ENCODE measurements at places on chromosomes 12 and 14. TPM values are rescaled to one million over a fixed set of nuclear protein-coding genes. Genes with fewer than 3 reads are reported as not detected.

KCNH3 gene
- total RNA-seq, result 5.4 TPM

DNA sequence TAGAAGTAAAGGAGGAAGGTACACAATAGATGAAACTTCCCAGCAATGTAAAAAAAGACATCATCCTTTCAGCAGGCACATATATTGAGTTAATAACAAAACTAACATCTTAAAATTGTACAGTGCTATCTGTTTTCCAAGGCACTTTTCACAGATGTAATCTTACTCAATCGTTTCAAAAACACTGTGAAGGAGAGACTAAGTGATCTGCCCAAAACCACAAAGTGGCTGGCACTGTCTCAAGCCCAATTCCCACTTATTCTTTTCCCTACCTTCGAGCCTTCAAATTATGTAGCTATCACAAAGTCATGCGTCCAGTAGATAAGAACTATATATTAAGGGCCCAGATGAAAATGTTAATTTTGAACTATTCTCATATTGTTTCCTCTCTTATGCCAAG, 193.6 kb upstream of the RASSF8 start:
- peak; percentile 38 for DNase-seq

DNA sequence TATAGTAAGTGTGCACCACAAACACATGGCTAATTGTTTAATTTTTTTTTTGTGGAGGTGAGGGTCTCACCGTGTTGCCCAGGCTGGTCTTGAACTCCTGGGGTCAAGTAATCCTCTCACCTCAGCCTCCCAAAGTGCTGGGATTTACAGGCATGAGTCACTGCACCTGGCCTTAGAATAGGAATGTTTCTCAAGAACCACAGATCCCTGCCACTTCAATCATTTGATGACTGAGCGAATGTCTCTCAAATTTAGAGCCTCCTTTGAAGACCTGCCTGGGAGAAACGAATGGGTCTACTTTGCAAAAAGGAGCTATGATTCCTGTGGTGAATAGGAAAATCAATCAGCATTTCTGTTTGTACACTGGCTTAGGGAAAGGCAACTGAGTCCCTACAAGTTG, 33.5 kb upstream of the CHST11 start:
- DNase-seq, result no peak

DNA sequence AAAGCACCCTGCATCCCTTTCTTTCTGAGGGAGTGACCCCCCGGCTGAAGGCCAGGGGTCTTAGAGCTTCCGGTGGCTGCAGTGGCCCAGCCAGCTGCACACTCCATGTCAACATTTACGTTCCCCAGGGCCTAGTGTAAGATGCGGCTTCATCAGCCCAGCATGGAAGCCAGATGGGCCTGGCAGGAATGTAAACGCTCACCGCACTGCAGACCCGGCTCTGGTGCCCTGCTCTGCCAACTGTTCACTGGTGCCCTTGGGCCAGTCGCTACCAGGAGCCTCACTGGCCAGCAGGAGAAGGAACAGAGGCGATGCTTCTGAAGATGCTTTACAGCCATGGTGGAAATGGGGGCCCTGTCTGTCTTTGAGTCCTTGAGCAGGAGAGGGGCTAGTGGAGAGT, 8.6 kb upstream of the TMEM119 start:
- DNase-seq, result no peak

SPTB gene
- 2.0 TPM for total RNA-seq

SMIM10L1 gene
- 5.2 TPM for total RNA-seq

DNA sequence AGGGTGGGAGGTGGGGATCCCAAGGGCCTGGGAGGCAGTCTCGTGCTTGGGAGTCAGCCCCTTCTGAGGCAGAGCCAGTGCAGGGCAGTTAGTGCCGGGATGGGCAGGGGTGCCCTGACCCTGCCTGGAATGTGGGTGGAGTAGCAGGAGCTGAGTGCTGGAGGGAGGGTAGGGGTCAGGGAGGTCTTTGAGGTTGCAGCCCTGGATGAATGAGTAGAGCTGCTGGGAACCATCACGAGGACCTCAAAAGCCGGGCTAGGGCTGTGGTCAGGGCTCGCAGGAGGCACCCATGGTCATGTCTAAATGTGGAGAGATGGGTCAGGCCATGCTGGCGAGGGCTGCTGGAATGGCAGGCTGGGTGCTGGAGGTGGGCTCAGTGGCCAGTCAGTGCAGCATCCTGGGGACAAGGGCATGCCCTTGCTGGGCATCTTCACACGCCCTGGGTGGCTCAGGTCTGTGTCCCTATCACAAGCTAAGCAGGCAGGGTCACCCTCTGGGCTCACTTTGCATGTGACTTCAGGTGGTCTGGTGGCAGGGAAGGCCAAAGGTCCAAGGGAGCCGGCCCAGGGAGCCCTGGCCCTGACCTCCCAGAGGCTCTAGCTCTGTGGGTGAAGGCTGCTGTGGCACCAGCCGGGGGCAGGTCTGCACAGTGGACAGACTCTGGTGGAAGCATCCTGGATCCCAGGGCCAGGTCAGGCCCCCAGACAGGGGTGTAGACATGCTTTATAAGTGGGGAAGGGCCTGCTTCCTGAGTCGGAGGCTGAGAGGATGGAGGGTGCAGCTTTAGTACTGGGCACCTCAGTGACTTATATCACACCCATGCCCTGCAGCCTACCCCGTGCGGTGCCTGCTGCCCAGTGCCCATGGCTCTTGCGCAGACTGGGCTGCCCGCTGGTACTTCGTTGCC, 24.5 kb downstream of the PAPLN start:
- DNase-seq, result no peak

GLIPR1L1 gene
- total RNA-seq, result not detected

- no peak for DNase-seq
Observed at GRCh38 chr12:10167599-10167998, 4.3 kb downstream of the OLR1 start.

TMPRSS12 gene
- not detected for total RNA-seq

GRCh38 chr14:89866458-89866857, 88.1 kb downstream of the EFCAB11 start:
- DNase-seq, result no peak

- DNase-seq, result peak; percentile 58
Observed at GRCh38 chr12:78698747-78699146, 165.8 kb upstream of the SYT1 start.

DNA sequence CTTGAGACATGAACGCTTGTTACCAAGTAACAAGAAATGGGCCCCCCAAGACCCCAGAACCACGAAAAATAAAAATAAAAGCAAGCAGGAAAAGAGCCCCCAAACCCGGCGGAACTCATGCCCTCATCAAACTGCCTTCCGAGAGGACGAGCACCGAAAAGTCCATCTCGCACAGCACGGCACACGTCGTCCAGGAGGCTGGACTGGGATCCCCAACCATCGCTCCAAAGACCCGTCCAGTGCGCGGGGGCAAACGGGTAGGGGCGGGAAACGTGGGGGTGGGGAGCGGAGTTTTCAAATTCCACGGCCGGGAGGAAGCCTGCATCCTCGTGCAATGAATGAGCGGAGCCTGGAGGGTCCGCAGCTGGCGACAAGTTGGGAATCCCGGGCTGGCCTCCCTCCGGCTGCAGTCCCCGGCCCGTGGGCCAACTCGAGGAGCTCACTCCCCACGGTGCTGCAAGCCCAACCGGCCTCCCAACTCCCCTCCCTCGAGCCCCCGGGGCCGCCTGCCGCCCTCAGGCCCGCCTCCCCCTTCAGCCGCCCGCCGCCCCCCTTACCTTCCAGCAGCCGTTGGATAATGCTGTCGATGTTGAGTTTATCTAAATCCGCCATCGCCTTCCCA, 484 bp downstream of the PPP1CC start:
- no peak for DNase-seq

DNA sequence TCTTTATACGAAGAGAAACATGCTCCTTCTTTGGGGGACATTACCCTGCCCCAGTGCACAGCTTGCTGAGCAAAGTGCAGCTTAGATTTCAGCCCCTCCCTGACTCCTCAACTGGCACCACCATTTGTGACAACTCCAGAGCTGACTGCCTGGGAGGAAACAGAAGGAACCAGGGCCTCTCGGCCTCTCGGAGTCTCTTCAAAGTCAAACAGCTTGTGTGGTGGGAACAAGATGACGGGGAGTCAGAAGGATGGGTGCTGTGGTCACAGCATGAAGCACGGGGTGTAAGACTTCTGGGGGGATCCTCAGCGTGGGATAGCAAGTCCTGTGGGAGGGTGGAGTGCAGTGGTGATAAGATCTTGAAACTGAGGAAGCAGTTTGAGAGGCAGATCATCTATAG, 123.5 kb upstream of the BCL2L14 start:
- no peak for DNase-seq

DNA sequence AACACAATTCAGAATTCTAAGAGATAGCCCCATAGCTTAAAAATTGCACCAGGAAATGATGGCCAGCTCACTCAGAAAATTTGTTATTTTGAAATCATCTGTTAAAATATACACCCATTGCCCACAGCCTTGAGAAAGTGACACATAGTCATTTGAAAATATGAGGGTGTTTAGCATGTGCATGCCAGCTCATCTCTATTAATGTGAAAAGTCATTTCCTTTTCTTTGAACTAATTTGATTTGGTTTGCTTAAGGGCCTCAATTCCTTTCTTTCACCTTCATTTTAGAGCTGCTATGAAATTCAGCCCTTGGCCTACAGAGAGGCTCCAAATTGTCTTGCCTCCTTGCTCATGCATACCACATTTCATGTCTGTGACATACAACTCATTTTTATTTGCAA, 241.4 kb downstream of the PHLDA1 start:
- DNase-seq, result peak; percentile 42

DNA sequence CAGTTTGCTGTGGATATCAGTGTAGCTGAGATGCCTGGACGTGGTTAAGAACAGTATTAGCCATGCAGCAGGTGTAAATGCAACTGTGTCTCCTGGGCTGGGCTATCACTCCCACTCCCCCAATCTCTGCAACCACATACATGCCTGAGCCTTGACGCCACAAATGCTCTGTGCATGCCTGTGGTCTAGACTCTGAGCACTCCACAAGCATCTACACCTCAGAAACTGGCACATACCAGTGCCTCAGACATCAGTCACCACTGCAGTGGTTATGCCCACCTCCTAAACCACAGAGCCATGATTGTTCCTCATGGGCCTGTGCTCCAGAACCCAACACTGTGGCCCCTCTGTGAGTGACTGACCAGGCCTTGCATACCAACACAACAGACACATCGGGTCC, 226.8 kb upstream of the ALG10 start:
- DNase-seq, result peak; percentile 48

DNA sequence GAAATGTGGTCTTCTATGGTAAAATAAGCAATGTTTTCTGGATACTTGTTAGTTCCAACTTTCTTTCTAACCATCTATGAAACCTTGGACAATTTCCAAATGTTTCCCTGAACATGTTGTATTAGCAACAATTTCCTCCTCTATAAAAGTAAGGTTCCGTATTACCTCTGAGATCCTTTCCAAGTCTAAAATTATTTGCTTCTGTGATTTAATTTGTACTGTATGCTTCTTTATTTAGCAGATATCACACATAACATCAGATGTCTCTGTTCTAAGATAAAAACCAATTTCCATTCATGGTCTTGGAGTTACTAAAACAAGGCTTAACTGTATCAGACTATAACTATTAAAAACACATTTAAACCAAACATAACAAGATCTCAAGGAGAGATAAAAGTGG, 177.2 kb downstream of the FOXA1 start:
- DNase-seq, result no peak

DNA sequence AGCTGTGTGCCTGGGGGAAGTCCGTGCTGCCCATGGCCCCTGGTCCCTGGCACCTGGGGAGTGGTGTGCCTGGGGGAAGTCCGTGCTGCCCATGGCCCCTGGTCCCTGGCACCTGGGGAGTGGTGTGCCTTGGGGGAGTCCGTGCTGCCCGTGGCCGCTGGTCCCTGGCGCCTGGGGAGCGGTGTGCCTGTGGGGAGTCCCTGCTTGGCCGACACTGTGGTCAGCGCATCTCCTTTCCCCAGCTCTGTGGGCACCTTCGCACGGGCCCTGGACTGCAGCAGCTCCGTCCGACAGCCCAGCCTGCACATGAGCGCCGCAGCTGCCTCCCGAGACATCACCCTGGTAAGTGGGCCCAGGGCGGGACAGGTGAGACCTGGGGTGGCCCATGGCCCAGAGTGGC, 14.5 kb upstream of the CRIP2 start:
- DNase-seq, result no peak

DNA sequence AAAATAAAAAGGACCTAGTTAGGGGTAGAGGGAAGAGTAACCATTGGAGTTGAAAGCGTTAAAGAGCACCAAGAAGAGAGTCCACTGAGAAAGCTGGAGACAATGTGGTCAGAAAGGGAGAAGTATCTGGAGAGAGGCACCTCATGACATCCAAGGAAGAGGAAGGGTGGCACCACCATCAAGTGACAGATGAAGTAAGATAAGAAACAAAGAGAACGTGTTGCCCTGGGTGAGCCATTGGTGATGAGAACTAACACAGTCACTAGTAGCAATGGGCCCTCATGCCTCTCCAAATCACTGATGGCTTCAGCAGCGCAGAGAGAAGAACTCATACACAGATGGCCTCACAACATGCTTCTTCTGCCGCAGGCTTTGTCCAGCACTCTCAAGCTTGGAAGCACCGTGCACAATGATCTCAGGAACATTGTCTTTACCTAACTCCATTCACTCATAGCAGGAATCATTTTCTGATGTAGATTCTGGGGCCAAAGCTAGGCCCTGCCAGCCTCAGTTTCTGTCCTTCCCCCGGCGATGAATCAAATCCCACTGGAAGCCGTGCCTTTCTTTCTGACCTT, 252.9 kb downstream of the DPF3 start:
- no peak for DNase-seq

- DNase-seq, result no peak
Observed at GRCh38 chr12:106581543-106582248, 1.1 kb upstream of the RFX4 start.
